ENCODE measurements at places on chromosomes 2 and 18.
A peak's percentile ranks its signal among the peaks of the same experiment; 100 is the strongest.

- DNase-seq, result peak; percentile 25
Observed at GRCh38 chr2:200379481-200380090, 73.1 kb downstream of the SPATS2L start.

- no peak for DNase-seq
Observed at GRCh38 chr2:71602115-71602495, 148.7 kb downstream of the DYSF start.

- DNase-seq, result no peak
Observed at GRCh38 chr18:41073372-41073954, 881.6 kb upstream of the PIK3C3 start.

- no peak for DNase-seq
Observed at GRCh38 chr18:50558948-50559751, 737 bp upstream of the MAPK4 start.

DNA sequence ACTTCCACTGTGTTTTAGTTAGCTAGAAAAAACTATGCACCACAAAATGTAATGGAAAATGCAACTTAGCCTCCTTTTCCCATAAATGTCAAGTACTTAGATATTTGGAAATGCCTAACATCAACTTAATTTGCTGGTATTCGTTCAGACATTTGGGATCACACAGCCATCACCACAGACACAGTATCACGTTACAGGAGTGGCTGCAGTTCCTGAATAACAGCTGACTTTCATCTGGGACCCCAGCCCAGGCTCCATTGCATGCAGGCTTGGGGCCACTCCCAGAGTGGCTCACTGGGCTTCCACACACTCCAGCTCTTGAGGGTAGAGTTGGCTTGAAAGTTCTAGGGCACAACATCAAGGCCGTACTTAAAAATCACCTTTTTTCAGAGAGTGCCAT, 9.3 kb downstream of the TMEM182 start:
- no peak for DNase-seq

GRCh38 chr18:57077786-57078552, 68.9 kb upstream of the BOD1L2 start:
- no peak for DNase-seq

DNA sequence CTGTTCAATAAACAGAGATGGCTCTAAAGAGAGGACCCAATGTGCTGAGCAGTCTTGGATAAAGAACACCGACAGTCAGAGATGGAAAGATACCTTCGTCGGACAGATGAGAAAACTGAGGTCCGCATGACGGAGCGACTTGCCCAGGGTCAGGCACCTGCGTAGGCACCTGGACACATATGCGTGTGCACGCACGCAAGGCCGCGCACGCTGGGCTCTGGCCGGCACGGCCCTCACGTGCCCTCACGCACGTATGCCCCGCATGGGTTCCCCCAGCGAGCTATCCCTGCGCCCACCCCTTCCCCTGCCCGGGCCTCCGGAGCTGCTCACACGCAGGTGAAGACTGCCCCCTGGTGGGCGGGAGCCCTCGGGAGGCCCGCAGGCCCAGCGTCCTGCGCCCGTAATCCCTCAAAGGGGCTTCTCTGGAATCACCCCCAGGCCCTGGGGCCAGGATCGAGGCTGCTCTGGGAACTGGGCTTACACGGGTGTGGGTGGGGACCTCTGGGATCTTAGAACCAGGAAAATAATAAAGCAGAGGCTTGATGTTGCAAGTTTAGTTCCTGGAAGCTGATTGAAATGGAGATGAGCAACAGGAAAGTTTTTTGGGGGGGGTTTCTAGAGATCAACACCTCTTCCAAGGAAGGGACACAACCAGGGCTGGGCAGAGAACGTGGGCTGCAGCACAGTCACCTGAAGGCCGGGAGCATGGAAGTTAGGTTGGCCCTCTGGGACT, 246.3 kb downstream of the TNS1 start:
- no peak for DNase-seq

DNA sequence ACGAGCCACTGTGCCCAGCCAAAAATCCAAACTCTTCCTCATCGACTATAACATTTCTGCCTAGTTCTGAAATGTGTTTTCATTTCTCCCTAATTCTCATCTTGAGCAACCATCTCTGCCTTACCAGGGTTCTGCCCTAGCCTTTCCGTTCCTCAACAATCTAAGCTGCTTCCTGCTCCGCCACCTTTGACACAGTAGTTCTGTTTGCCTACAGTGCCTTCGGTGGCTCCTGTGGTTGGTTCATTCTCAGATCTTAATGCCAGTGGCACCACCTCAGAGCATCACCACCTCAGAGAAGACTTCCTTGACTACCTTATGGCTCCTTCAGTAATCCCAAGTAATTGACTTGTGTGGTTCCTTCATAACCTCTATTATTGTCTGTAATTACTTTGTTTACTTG, 3.8 kb downstream of the SOCS6 start:
- DNase-seq, result no peak

GRCh38 chr2:25996844-25997243, 14.5 kb upstream of the KIF3C start:
- DNase-seq, result no peak

DNA sequence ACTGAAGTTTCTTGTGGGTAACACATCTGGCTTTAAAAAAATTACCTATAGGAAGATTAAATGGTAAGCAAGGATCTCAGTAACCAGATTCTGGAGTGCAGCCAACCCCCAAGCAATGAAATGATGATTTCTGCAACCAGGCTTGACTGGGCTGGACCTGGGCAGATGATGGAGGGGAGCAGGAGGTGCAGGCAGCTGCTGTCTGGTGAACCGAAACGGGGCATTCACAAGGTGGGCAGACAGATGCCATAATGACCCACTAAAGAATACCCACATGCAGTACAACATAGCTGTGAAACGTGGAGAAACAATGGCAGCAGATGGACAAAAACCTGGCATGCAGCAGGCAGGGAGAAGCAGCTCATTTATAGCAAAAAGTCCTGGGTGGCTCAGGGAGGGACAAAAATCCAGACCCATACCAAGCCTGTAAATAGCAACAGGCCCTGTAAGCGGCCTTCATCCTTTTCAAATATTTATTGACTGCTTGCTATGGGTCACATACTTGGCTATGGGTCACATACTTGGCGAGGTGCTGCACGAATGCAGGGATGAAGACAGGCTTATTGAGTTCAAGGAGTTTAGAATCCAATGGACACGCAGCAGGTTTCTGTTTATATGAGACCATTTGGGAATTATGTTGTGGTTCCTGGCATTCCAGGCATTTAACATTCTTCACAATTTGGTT, 244.7 kb downstream of the HRH4 start:
- DNase-seq, result no peak

DNA sequence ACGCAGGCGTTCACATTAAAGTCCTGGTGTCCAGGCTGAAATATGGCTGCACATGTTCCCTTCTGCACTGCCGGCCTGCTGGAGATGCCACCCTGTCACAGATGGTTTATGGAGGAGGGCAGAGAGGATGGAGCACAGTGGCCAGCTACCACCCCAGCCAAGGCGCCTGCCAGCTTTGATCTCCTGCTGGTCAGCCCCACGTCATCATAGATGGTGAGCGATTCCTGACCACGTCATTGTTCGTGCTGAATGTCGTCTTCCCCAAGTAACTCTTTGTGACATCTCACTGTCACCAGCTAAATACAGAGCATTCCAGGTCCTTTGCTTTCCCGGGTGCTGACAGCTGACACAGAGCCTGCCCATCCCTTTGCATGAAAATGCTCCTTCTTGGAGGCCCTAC, 248.3 kb downstream of the TTC32 start:
- DNase-seq, result no peak

GRCh38 chr18:6341303-6341702, 73.4 kb downstream of the L3MBTL4 start:
- no peak for DNase-seq

- DNase-seq, result no peak
Observed at GRCh38 chr2:112480530-112481049, 1.4 kb upstream of the TTL start.

GRCh38 chr2:234861841-234862735, 89.7 kb upstream of the SH3BP4 start:
- DNase-seq, result no peak

DNA sequence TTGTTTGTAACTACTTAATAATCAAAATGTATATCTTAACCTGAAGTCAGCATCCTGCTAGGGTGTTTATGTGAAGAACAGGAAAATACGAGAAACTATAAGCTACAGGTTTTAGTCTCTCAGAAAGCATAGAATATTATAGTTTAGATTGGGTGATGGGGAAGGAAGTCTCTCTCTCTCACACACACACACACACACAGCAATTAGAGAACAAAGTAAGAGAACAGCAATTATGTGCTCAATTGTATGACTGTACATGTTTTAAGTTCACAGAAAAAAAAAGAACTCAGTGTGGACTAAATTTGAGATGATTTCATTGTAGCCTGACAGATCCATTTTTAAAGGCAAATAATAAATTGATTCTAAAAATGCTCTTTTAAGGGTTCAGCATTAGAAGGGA, 94.3 kb upstream of the ZNF516 start:
- DNase-seq, result no peak

DNA sequence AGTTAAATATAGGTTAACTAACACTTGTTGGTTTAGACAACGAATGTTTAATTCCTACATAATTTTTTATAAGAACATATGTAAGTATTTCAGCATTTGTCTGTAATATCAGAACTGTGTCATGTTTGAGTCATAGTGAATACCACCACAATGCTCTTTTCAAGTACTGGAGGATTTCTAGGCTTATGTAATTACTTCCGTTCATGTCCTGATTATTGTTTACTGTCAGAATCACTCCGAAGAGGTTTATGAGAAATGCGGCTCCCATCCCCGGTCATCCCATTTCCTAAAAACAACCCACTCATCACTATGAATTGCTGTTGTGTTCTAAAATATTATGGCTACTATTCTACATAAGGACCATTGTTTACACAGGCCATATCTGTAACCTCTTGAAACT, 45.1 kb downstream of the CDH19 start:
- no peak for DNase-seq

GRCh38 chr18:51097021-51097822, 67.2 kb downstream of the SMAD4 start:
- DNase-seq, result no peak

- peak; percentile 73 for DNase-seq
Observed at GRCh38 chr2:45823723-45824206, 172.3 kb downstream of the PRKCE start.

- DNase-seq, result no peak
Observed at GRCh38 chr2:224901121-224901676, 141.1 kb downstream of the DOCK10 start.
